Left ventricle myocardium inferior (tissue), 1 donor: ENCODE measurements at places on chromosomes 1 and 21.
A peak's percentile ranks its signal among the peaks of the same experiment; 100 is the strongest.

GRCh38 chr1:116322752-116323405, 50.2 kb upstream of the ATP1A1 start:
- no peaks in the 10 kb centered on the region for H3K36me3 ChIP-seq
- H3K27me3 ChIP-seq: no peaks in the 10 kb centered on the region
- H3K4me1 ChIP-seq: no peaks in the 10 kb centered on the region
- no peak for DNase-seq

GRCh38 chr1:29893046-29893723, 656.9 kb downstream of the PTPRU start:
- no peak for DNase-seq
- peaks cover 4% of the 10 kb centered on the region for H3K4me1 ChIP-seq
- no peak overlapping the region for H3K4me3 ChIP-seq
- peaks cover 29% of the 10 kb centered on the region for H3K27me3 ChIP-seq
- H3K36me3 ChIP-seq: no peaks in the 10 kb centered on the region

DNA sequence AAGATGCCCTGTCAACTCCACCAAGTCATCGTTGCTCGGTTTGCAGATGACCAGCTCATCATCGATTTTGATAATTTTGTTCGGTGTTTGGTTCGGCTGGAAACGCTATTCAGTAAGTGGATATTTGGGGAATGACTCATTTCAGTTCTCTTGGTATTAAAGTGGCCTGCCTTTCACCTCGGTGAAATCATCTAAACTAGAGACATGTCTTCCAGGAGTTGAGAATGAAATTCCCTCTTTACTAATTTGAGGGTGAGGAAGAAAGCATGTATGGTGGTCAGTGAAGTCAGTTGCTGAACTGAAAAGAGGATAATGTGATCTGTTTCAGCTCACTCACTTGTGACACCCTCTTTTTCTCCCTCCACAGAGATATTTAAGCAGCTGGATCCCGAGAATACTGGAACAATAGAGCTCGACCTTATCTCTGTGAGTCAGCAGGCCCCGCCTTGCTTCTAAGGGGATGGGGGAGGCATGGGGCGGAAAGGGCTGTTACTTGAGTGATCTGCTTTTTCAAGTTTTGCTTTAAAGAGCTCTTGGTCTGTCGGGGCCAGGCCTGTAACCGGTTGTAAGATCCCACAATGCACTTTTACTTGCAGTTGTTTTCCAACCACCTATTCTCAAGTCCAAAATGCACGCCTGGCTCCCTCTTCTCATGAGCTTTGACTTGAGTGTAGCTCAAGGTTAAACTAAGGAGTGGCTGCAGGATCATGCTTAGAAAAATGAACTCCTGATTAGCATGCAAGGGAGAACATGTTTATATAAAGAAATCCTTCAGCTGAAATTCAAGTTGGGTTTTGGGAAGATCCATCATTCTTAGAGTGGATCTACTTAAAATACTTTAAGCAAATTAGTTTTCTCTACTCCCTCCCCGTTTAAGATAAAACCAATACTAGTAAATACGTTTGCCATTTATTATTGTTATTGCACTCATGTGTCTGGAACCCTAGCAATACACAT, 59.8 kb downstream of the CAPN2 start:
- peaks cover 65% of the 10 kb centered on the region for H3K36me3 ChIP-seq
- H3K27ac ChIP-seq: peak overlapping the region; percentile 74
- peak; percentile 70 for DNase-seq
- H3K27me3 ChIP-seq: no peaks in the 10 kb centered on the region
- peaks cover 76% of the 10 kb centered on the region for H3K4me1 ChIP-seq
- H3K4me3 ChIP-seq: peak overlapping the region; percentile 7

GRCh38 chr1:207971331-207972219, 60.6 kb upstream of the CD34 start:
- no peaks in the 10 kb centered on the region for H3K27me3 ChIP-seq
- no peak overlapping the region for H3K27ac ChIP-seq
- H3K4me1 ChIP-seq: no peaks in the 10 kb centered on the region

DNA sequence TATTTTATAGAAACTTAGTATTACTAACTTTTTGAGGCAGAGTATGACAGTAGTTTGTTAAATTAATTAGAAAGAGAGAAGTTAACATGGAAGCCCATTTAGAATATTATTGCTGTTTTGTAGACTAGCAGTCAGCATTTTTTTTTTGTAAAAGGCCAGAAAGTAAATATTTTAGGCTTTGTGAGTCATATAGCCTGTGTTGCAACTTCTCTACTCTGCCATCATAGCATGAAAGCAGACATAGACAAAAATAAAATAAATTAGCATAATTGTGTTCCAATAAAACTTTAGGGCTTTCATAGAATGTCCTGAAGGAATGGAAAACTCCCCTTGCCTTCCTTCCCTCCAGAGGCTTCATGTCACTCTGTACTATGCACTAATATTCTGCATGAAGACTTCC, 12.3 kb upstream of the RGS4 start:
- no peak overlapping the region for H3K4me3 ChIP-seq
- no peaks in the 10 kb centered on the region for H3K4me1 ChIP-seq
- no peaks in the 10 kb centered on the region for H3K36me3 ChIP-seq
- H3K27ac ChIP-seq: no peak overlapping the region
- no peaks in the 10 kb centered on the region for H3K27me3 ChIP-seq

DNA sequence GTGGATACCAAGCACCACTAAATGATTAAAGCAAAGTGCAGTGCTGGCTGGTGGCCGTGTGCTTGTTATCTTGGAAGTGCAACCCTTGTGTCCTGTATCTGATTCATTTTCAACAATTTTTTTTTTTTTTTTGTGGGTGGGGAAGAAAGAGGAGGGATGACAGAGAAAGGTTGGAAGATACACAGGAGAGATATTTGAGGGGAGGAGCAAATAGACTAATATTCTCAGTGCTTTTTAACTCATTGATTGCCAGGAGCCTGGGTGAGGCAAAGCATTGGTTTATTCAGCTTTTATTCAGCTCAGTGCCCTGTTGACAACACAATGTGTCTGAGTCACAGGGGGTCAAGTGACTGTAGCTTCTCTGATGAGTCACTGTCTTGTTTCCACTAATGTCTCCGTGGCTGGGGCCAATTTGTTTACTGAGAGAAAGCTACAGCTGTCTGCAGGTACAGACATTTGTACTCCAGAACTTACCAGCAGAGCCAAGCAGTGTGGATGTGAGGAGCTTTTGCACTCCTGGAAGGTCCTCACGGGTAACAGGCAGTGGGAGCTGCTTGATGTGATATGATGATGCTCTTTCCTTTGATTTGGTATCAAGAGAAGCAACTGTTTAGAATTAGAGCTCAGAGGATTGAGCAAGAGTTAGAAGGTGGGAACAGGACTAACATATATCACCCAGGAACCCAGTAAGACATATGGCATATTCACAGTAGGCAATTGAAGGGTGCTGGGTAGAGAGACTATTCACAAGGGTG, 23.6 kb upstream of the DNM3 start:
- no peaks in the 10 kb centered on the region for H3K36me3 ChIP-seq
- H3K4me1 ChIP-seq: no peaks in the 10 kb centered on the region
- no peak overlapping the region for H3K27ac ChIP-seq
- DNase-seq: no peak

DNA sequence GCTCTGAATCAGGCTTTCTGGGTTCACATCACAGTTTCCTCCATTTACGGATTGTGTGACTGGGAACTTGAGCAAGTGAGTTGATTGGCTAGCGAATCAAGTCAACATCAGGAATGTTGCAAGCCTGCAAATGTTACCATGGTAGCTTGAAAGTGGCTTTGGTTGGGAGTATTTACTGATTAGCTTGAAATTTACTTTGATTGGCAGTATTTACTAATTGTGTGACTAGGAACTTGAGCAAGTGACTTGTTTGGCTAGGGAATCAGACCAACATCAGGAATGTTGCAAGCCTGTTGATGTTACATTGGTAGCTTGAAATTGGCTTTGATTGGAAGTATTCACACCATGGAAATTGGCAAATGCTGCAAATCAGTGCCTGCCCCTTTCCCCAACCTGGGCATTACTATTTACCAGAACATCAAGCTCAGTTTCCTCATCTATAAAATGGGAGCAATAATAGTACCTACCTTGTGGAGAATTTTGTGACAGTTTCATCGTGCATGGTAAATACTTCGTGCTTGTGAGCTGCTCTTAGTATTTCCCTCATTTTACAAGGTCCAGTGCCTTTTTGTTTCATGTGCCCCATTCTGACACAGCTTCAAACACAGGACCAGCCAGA, 23.1 kb upstream of the B3GALNT2 start:
- no peaks in the 10 kb centered on the region for H3K27me3 ChIP-seq
- H3K27ac ChIP-seq: no peak overlapping the region
- no peak for DNase-seq
- H3K4me1 ChIP-seq: no peaks in the 10 kb centered on the region
- no peak overlapping the region for H3K4me3 ChIP-seq
- H3K36me3 ChIP-seq: no peaks in the 10 kb centered on the region

DNA sequence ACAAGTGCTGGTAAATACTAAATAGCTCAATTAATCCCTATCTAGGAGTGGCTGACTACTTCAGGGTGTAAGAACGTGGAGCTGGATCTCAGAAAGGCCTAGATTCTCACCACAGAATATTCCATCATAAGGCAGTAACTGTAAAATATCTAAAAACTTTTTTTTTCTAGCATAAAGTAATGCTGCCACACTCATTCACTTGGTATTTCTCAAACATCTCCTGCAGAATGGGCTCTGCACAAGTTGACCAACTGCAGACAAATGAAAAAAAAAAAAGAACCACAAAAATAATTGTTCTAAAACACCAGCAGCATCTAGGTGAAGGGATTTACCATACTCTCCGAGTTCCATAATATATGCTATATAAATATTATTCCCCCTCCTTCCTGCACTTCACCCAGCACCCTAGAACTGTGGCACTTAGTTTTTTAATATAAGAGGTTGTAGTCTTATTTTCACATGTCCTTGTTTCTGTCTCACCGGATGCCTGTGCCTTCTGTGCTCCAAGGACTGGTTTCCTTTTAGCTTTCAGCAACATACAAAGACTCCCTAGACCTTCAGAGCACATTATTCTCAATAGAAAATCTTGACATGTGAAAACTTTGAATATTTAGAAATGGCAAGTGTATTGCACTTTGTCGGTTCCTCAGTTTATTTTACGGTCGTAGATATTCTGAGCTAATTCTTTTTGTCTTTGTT, 8.9 kb downstream of the VSIG8 start:
- no peak for DNase-seq
- H3K27ac ChIP-seq: peak overlapping the region; percentile 97
- H3K36me3 ChIP-seq: no peaks in the 10 kb centered on the region
- peak overlapping the region; percentile 77 for H3K4me3 ChIP-seq

- no peak for DNase-seq
- peaks cover 3% of the 10 kb centered on the region for H3K27me3 ChIP-seq
- no peak overlapping the region for H3K27ac ChIP-seq
- no peaks in the 10 kb centered on the region for H3K4me1 ChIP-seq
Measured at GRCh38 chr1:89810302-89810701, 10.5 kb upstream of the LRRC8D start.

GRCh38 chr1:210132582-210132981, 100.0 kb upstream of the SERTAD4 start:
- H3K4me3 ChIP-seq: no peak overlapping the region
- no peaks in the 10 kb centered on the region for H3K4me1 ChIP-seq
- H3K27me3 ChIP-seq: peaks cover 22% of the 10 kb centered on the region
- DNase-seq: no peak
- H3K27ac ChIP-seq: no peak overlapping the region

- no peaks in the 10 kb centered on the region for H3K36me3 ChIP-seq
- no peaks in the 10 kb centered on the region for H3K27me3 ChIP-seq
- H3K4me1 ChIP-seq: no peaks in the 10 kb centered on the region
Measured at GRCh38 chr1:177130451-177130945, 34.0 kb downstream of the ASTN1 start.

DNA sequence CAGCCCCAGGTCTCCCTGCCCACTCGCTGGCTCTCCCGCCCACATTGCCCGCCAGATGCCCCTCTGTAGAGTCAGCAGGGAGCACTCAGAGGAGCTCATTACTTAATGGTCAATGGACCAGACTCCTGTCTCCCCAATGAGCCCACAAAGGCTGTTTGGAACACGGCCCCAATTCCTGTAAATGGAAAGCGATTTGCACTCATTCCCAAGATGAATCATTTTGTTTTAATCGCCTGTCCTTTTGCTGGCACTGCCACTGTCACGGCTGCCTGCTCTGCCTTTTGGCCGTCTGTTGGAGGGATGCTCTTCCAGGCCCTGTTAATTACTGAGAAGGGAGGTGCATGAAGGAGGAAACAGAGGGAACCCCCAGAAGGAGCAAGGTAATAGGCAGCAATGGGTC, 44.8 kb upstream of the ATP2B4 start:
- H3K4me3 ChIP-seq: no peak overlapping the region
- H3K27me3 ChIP-seq: no peaks in the 10 kb centered on the region
- no peaks in the 10 kb centered on the region for H3K4me1 ChIP-seq
- no peak overlapping the region for H3K27ac ChIP-seq

GRCh38 chr1:11417162-11417561, 61.8 kb upstream of the DISP3 start:
- no peak overlapping the region for H3K27ac ChIP-seq
- no peaks in the 10 kb centered on the region for H3K36me3 ChIP-seq
- no peak overlapping the region for H3K4me3 ChIP-seq
- H3K27me3 ChIP-seq: peaks cover 91% of the 10 kb centered on the region

DNA sequence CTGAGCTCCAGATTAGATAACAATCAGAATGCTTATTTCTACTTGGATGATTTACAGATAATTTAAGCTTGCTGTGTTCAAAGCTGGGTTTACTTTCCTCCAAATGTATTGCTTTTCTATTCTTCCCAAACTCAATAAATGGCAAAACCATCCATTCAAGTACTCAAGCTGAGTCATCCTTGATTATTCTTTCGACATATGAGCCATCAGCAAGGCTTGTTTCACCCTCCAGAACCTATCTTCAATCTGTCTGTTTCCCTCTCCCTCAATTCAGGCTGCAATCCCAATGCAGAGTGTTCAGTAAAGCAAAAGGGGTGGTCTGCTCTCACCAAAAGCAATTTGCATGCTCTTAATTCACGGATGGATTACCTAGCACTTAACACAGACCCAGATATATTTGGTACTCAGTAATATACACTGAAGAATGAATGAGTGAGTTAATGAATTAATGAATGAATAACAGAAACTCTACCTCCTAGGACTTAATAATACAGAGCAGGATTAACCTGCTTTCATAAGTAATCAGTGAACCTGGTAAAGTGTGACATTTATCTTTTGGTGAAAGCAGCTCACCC, 41.9 kb downstream of the DDR2 start:
- H3K27me3 ChIP-seq: no peaks in the 10 kb centered on the region
- H3K36me3 ChIP-seq: no peaks in the 10 kb centered on the region
- no peak overlapping the region for H3K4me3 ChIP-seq
- peaks cover 68% of the 10 kb centered on the region for H3K4me1 ChIP-seq
- no peak overlapping the region for H3K27ac ChIP-seq
- DNase-seq: no peak
